ENCODE measurements at places on chromosomes 2 and 18.

DNA sequence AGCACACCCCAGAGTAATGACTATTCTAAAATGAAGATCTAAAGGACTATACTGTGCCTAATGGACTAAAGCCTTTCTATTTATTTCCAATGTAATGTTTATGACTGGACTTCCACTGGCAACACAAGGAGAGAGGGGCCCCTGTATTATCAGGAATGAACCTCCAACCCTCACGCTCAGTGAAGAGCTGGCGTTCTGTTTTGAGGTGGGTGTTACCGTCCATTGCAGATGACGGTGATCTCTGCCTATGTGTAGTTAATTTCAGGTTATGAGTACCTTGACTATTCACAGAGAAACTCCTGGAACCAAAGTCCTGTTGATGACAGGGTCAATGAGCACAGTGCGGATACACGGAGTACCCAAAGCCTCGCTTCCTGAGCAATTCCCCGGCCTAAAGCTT lies 85.4 kb downstream of the MEP1B start:
- no peak for DNase-seq

GRCh38 chr2:26614216-26615138 lies 26.7 kb downstream of the CIB4 start:
- DNase-seq, result no peak

- DNase-seq, result no peak
Observed at GRCh38 chr2:226656367-226656766, 143.3 kb downstream of the IRS1 start.

DNA sequence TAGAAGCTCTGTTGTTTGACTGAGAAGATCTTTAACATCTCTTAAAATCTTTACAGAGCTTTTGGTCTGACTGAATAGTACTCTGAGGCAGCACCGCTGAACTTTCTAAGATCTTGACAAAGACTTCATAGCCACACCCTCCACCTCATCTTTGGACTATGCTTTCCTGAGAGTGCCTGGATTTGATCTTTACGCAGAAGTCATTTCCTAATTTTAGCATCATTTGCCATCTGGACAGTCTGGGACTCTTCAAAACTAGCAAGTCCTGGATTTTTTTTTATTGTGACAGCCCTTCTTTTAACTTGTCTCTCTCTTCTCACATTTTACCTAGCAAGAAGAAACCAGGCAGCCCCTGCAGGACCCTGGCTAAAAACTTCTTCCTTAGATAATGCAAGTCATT lies 188.8 kb downstream of the CTIF start:
- no peak for DNase-seq

GRCh38 chr18:26503382-26503781 lies 45.0 kb downstream of the KCTD1 start:
- no peak for DNase-seq

DNA sequence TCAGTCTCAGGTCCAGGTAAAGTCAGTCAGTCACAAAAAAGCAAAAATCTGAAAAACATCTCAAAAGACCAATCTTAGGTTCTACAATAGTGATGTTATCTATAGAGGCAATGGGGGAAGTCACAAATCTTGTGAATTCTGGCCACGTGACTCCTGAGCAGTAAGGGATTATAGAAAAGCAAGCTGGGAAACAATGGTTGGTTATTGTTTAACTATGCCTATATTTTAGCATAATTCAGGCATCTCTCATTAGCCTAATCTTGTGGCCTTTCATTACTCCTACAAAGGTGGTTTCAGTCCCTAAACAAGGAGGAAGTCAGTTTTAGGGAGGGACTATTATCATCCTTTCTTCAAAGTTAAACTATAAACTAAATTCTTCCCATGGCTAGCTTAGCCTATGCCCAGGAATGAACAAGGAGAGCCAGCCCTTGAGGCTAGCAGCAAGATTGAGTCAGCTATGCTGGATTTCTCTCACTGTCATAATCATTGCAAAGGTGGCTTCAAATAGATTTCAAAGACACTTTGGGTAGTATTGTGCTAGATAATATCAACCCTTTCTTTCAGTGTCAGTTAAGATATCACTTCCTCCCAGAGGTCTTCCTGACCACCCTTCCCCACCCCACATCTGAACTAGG lies 56.4 kb upstream of the ITGA6 start:
- DNase-seq, result no peak

DNA sequence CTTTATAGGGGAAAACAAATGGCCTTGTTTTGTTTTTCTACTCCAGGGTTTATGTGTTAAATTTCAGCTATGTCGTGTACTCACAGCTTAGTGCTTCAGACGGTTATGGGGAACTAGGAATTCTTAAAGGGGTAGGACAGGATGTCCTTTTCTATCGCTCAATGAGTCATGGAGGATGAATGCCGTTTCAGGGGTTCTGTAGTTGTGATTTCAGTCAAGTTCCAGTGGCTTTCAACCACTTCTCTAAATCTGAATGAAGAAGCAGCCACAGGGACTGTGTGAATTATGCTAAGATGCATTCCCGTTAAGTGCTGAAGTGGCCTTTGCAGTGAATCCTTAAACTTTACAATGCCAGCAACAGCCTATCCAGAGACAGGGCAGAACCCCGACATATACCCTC lies 1231.7 kb upstream of the ZEB2 start:
- DNase-seq, result no peak

- DNase-seq, result no peak
Observed at GRCh38 chr2:186918495-186918894, 69.5 kb upstream of the ZSWIM2 start.

GRCh38 chr18:2896990-2897389 lies 50.2 kb downstream of the EMILIN2 start:
- no peak for DNase-seq

GRCh38 chr2:56952871-56953270 lies 769.1 kb downstream of the CCDC85A start:
- no peak for DNase-seq

GRCh38 chr2:72988041-72988440 lies 70.7 kb downstream of the EMX1 start:
- no peak for DNase-seq

GRCh38 chr2:173395567-173396351 lies 41.1 kb downstream of the CDCA7 start:
- DNase-seq, result no peak

DNA sequence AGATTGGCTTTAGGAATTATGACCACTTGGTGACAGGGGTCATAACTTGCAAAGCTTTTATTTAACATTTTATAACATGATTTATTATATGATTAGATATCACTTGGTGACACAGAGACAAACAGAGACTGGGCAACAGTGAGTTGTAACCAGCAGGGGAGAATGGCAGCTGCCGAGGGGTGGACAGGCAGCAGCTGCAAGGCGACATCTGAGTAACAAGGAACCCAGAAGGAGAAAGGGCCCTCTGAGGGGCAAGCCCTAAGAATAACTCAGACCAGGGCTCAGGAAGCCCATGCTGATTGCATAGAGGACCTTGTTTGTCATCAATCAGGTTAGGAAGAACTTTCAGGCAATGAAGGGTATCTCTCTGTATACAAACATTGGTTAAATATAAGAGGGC lies 339.9 kb upstream of the SOX11 start:
- DNase-seq, result no peak

All from effector memory CD8-positive, alpha-beta T cell (primary cell).